ENCODE measurements at places on chromosomes 5 and 9. TPM values are rescaled to one million over a fixed set of nuclear protein-coding genes. Genes with fewer than 3 reads are reported as not detected.

DNA sequence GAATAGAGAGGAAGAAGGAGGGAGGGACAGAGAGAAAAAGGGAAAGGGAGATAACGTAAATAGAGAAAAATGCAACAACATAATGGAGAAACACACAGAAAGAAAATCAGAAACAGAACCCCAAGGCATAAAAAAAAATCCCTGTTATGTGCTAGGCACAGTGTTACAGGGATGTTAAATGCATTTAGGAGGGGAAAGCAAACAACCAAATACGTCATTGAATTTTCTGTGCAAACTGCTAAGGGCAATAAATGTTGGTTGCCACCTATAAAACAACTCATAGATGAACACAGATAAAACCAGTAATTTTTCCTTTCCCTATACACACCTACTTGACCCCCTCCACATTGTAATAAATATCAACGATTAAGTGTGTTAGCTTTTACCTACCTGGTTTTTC is 51.3 kb upstream of the ASTN2 start:
- DNase-seq = no peak

The GDNF gene
- polyA plus RNA-seq = 17.7 TPM

The PCDH12 gene
- polyA plus RNA-seq = 14.2 TPM

GRCh38 chr9:117541181-117541580 is 126.3 kb upstream of the ASTN2 start:
- no peak for DNase-seq

- peak; percentile 15 for DNase-seq
These were observed 221.4 kb downstream of the SEMA5A start for GRCh38 chr5:9324348-9325077.

The LRRC19 gene
- polyA plus RNA-seq = 12.2 TPM

The MYMK gene
- 0.30 TPM for polyA plus RNA-seq

GRCh38 chr9:114071197-114071795 is 6.8 kb downstream of the AMBP start:
- no peak for DNase-seq

The SEMA6A gene
- polyA plus RNA-seq = 66.4 TPM

DNA sequence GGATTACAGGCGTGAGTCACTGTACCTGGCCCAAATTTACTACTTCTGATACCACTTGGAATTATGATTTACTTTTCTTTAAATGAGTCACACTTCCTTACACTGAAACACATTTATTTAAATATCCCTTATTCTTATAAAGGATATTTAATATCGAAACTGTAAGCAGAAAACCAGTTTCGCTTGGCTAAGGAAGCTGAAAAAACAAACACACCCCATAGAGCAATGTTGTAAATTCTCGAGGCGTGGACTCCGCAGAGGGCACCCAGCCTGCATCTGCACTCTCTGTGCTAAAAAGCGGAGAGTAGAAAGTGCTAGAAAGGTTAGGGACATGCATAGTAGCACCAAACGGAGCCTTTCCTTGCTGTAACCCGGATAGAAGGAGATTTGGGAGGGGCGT is 86.5 kb downstream of the HMCN2 start:
- DNase-seq = no peak

- peak; percentile 6 for DNase-seq
These were observed 876 bp downstream of the CAAP1 start for GRCh38 chr9:26891726-26892125.

The CTSV gene
- polyA plus RNA-seq = 29.8 TPM

DNA sequence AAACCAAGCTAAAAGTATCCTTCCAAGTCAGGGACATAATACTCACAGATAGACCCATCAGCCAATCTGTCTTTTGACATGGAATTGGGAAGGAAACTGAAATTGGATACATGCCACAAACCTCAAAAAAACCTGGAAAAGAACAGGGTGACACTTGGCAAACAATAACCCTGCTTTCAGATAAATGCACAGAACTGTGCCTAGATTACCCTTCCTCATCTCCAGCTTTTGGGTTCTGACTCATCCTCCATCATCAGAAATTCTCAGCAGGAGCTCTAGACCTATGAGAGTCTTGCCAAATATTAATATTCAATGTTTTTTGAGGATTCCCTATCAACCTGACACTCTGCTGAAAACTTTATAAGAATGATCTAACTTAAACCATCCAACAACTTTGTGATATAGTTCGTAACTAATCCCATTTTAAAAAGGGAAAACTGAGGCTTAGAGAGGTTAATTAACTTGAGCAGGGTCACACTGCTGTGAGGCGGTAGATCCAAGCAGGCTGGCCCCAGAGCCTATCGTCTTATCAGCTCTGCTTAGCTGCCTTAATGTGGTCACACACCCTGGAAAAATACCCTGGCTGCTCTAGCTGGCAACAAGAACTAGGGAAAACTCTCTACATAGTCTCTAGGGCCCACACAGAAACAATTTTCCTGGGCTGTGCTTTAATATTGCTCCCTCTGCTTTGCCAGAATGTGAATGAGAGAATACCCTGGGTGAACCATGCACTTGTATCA is 157.0 kb upstream of the TRPC7 start:
- no peak for DNase-seq

The CEL gene
- 3.3 TPM for polyA plus RNA-seq

DNA sequence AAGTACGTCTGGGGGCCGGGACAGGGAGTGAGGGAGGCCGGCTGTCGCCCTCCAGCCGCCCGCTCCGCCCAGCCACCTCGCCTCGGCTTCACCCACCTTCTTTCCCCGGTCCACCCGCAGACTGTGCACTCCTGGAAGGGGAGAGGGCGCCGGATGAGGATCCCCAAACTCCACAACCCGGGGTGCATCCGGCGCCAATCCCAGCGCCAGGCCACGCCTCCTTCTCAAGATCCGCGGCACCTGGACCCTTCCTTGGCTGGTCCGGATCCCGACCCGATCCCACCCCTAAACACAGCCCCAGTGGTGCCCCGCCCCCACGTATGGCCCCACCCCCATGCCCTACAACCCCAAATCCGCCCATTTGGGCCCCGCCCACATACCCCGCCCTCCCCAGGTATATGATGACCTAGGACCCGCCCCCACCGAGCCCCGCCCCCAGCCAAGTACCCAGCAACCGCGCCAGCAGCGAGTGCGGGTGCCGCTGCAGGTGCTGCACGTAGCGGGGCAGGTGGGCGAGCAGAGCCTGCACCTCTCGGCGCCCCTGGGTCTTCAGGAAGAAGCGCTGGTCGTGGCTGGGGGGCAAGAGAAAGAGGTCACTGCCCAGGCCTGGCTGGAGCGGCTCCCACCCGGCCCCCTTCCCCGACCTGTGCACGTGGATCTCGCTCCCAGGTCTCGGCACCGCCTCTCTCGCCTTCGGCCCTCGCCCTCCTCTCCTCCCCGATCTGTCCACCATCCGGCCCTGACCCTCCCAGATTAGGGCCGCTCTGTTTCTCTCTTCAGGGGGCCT is 3.2 kb downstream of the PIP5KL1 start:
- DNase-seq = no peak

The AGXT2 gene
- polyA plus RNA-seq = 62.0 TPM

GRCh38 chr5:32076699-32077695 is 97.1 kb downstream of the GOLPH3 start:
- DNase-seq = no peak

DNA sequence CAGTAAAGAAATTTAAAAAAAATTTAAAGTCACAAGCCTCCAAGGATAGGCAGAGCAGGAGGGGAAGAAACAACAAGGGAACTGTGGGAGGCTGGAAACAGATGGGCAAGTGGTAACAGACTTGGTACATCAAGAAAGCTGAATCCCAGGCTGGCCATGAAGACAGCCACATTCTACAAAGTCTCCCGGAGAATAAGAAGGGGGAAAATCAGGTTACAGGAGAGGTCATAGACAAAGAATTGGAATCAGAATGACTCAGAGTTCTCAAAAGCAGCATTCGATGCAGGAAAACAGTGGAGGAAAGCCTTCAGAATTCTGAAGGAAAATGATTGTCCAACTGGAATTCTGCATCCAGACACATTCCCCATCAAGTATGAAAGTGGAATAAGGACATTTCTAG is 129.7 kb downstream of the ADAMTS2 start:
- no peak for DNase-seq

DNA sequence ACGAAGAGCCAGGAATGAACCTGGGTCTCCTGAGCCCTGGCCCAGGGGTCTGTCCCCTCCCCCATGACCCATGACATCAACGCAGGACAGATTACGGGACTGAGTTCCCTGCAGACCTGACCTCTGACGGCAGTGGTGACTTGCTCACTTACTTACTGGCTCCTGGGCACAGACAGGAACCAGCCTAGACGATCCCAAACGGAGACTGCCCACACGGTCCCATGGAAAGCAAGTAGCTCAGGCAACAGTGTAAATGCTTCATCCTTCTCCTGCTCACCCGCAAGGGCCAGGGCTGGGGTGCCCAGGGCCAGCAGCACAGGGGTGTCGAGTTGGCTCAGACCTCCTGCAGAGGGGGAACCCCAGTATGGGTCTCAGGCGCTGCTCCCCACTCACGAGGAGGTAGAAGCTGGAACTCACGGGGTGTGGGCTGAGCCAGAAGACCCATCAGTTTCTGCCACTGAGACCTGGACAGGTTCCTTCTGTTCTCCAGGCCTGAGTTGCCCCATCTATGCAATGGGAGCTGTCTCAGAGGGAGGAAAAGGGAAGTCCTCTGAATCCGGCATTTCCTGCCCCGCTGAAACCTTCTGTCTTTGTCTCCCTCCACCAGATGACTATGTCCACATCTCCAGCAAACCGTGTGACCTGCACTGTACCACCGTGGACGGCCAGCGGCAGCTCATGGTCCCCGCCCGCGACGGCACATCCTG is 5.6 kb downstream of the ADAMTSL2 start:
- DNase-seq = no peak

DNA sequence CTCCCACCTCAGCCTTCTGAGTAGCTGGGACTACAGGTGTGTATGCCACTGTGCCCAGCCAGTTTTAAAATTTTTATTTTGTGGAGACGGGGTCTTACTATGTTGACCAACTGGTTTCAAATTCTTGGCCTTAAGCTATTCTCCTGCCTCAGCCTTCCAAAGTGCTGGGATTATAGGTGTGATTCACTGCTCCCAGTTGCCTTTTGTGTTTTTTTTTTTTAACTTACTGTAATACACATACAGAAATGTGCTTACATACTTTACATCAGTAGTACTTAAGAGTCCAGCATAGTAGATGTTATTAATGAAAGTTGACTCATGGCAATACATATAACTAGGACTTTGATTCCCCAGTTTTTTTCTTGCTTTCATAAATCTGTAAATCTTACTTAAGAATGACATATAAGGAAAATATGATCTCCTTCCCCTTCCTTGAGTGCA is 4.7 kb downstream of the MAN2A1 start:
- DNase-seq = no peak

GRCh38 chr5:140267559-140268018 is 35.3 kb downstream of the PFDN1 start:
- no peak for DNase-seq

The TIMD4 gene
- 0.98 TPM for polyA plus RNA-seq

DNA sequence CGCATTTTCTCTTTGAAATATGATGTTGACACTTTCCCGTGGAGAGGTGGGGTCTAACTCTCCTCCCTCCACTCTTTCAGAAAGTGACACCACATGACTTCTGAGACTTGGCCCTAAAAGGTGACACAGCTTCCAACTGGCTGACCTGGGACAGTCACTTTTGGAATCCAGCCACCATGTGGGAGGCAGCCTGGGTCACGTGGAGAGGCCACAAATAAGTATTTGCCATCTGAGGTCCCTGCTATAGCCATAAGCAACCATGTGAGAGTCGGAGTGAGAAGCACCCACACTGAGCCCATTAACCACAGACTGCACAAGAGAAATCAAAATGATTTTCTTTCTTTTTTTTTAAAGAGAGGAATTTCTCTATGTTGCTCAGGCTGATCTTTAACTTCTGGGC is 4.1 kb upstream of the PHYKPL start:
- DNase-seq = no peak

- no peak for DNase-seq
These were observed 24.8 kb downstream of the PTBP3 start for GRCh38 chr9:112308588-112308987.

The ZCCHC7 gene
- polyA plus RNA-seq = 20.3 TPM

- no peak for DNase-seq
These were observed 119.7 kb downstream of the FANCC start for GRCh38 chr9:95197692-95198271.

DNA sequence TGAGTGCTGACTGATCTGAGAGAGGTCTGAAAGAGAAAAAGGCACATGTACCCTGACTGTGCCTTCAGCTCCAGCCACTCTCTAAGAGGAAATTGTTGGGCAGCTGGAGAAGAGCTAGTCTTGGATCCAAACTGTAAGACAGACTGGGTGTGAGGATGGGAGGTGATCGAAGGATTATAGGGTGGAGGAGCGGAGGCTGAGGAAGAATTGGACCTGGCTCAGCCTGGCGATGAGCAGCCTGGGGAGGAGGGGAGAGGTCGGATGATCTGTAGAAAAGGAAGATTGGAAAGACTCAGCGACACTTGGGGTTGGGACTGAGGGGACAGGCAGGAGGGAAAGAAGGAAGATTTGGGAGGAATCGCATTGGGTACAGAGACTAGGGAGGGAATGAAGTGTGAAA is 98.6 kb upstream of the SLC25A48 start:
- DNase-seq = no peak

DNA sequence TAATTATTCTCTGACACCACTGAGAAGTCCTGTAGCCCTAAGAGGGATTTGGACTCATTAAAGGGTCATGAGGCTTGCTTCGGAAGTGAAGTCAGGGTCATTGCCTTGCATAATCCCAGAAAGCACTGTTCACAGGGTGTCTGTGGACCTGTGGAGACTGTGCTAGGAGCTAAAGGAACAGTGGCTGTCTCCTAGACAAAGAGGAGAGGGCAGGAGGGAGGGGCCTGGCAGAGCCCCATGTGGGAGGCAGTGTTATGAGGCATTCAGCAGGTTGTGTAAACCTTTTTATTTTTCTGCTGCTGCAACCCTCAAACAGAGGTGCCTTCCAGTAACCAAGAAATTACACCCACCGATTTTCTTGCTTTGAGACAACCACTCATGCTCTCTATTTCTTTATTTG is 3.3 kb downstream of the TMEM174 start:
- no peak for DNase-seq

The MYOT gene
- 1.5 TPM for polyA plus RNA-seq

DNA sequence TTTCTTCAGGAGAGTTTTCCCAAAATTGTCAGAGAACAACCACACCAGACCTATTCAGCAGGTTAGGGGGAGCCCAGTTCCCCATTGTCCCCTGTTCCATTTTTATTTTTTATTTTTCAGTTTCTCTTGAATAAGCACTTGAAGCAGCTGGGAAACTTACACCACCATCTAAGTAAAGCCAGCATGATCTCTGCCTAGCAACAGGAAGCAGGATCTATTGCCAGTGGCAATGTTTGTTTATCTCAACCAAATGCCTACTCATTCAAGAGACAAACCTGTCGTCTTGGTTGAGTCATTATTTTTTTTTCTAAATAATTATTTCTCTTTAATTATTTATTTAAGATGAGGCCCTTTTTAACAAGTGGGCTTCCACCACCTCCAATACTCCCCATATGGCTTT is 379.3 kb downstream of the PLK2 start:
- DNase-seq = no peak

The IFNK gene
- not detected for polyA plus RNA-seq

GRCh38 chr9:106958955-106959657 is 96.1 kb downstream of the ZNF462 start:
- no peak for DNase-seq

Measured in renal cortex interstitium (tissue), 15 donors.